ENCODE measurements at places on chromosomes 12 and 14. TPM values are rescaled to one million over a fixed set of nuclear protein-coding genes. Genes with fewer than 3 reads are reported as not detected.

Gene CELA1
- polyA plus RNA-seq = not detected

Gene SIX6
- polyA plus RNA-seq = not detected

Gene NANOG
- polyA plus RNA-seq = not detected

Gene AHNAK2
- polyA plus RNA-seq = 3.5 TPM

Gene ABCD2
- 2.0 TPM for polyA plus RNA-seq

Gene GLT8D2
- 10.2 TPM for polyA plus RNA-seq

Gene CPNE6
- polyA plus RNA-seq = not detected

Gene PTCSC3
- polyA plus RNA-seq = not detected

Gene PDE6H
- not detected for polyA plus RNA-seq

Gene RNU6-7
- polyA plus RNA-seq = not detected

Gene KITLG
- polyA plus RNA-seq = 3.6 TPM

Gene STAT6
- polyA plus RNA-seq = 36.0 TPM

Gene BCL2L14
- not detected for polyA plus RNA-seq

Gene CCDC175
- not detected for polyA plus RNA-seq

Gene ETFBKMT
- 2.7 TPM for polyA plus RNA-seq

Gene GNG2
- polyA plus RNA-seq = 3.6 TPM

Gene CIDEB
- polyA plus RNA-seq = 4.3 TPM

Gene ITGB7
- polyA plus RNA-seq = 0.73 TPM

Gene OVCH1
- 0.44 TPM for polyA plus RNA-seq

Gene TAS2R31
- 0.29 TPM for polyA plus RNA-seq

Gene USP44
- polyA plus RNA-seq = 0.06 TPM

Gene BIN2
- polyA plus RNA-seq = 1.2 TPM

Gene AICDA
- polyA plus RNA-seq = 0.03 TPM

Gene SERPINA1
- 8.7 TPM for polyA plus RNA-seq

Gene BATF
- polyA plus RNA-seq = 1.7 TPM

Gene FGD4
- 7.7 TPM for polyA plus RNA-seq

Gene CYP46A1
- polyA plus RNA-seq = 1.5 TPM

Gene NUAK1
- 10.8 TPM for polyA plus RNA-seq

Gene PIP4P1
- polyA plus RNA-seq = 31.9 TPM

Gene P2RX2
- polyA plus RNA-seq = not detected

Gene MMP17
- polyA plus RNA-seq = 3.7 TPM

Gene CLEC14A
- 71.8 TPM for polyA plus RNA-seq

Data from heart right ventricle (tissue), 16 donors.